ENCODE measurements at places on chromosomes 5 and 9. TPM values are rescaled to one million over a fixed set of nuclear protein-coding genes. Genes with fewer than 3 reads are reported as not detected.

GRCh38 chr9:95140821-95141220 lies 176.7 kb downstream of the FANCC start:
- no peak for DNase-seq

- no peak for DNase-seq
These were observed 578.7 kb upstream of the ZNF462 start for GRCh38 chr9:106284296-106284695.

- DNase-seq, result no peak
These were observed 87.6 kb upstream of the PLCXD3 start for GRCh38 chr5:41598011-41598410.

GRCh38 chr5:167217097-167217743 lies 1074.2 kb upstream of the WWC1 start:
- no peak for DNase-seq

DNA sequence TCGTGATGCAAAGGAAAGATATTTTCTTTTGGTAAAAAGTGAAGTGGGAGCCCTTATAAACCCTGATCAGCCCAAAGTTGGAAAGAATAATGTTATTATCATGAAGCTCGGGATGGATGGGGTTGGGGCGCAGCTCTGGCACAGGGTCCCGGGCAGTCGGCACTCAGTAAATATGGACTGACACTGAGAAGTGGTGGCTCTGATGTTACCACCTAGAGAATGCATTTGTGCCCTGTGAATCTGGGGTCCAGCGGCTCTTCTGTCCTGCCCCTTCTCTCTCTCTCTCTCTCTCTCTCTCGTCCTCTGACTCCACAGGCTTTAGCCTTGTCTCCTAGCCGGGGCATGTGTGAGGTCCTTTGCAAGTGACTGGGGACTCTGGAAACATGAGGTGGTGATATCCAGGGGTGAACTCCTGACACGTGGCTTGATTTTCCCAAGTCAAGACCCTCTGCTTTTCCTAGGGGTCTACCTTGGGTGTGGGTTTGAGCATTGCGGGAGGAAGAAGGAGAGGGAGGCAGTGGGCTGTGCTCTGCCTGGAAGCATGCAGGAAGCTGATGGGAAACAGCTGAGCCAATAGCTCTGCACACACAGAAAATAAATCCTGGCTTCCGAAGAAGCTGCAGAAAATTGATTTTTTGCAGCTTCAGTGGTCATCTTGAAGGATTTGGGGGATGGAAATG lies 162.7 kb downstream of the MACROH2A1 start:
- DNase-seq, result no peak

DNA sequence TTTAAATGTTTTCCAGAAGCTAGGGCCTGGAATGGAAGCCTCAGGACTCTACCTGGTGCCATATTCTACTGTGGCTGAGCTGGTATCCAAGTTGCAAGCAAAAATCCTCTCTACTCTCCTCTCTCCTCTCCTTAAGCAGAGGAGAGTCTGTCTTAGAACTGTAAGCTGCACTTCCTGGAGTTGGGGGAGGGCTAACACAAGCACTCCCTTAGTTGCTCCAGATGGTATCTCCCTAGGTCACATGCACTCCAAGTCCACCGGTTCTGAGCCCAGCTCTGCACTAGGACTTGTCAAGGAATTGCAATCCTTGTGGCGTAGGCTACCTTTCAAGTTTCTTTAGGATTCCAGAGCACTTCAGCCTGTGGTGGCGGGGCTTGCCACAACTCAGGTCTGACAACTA lies 513.9 kb upstream of the RGMB start:
- no peak for DNase-seq

GRCh38 chr5:140953234-140953633 lies 13.0 kb upstream of the PCDHAC2 start:
- no peak for DNase-seq

GRCh38 chr9:86282077-86282978 lies at the start of gene ISCA1:
Gene ISCA1, minus strand, starts transcription at chr9:86282538. Its CDS starts 80 bp downstream, at chr9:86282458.
- peak; percentile 96 for DNase-seq

DNA sequence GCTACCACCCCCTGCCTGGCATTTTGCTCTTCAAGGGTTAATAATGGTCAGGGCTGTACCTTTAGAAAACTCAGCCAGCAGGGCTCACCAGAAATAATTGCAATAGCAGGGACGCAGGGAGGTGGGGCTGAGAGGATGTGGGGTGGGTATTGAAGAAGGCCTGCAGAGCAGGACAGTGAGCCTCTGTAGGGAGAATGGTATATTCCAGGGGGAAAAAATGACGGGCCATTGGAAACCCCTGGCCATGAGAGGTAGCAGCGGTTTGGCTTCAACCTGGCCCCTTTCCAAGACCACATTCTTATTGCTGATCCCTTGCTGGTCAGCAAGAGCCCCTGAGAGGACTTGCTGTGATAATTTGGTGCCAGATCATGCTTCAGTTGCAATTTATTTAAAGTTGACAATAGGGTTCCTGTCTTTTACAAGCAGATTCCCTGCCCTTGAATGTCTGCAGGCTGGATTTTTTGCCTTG lies 36.7 kb upstream of the CTNNA1 start:
- no peak for DNase-seq

DNA sequence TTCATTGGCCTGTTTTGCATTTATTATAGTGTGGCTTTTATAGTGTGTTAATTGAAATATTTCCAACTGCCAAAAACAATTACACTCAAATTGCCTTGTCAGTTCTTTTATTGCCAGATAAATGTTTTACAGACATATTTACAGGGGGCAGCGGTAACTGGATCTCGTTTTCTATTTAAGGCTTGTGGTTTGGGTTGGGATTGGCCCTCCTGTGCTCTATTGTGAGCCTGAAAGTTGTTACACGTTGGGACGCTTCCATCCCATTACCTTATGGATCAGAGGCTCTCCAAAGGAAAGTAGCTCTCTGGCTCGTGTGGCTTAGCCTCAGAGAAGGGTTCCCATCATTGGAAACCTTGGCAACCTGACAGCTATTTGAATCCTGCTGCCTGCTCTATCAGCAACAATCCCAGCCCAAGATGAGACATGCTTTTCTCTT lies 20.8 kb downstream of the DNAI1 start:
- no peak for DNase-seq

DNA sequence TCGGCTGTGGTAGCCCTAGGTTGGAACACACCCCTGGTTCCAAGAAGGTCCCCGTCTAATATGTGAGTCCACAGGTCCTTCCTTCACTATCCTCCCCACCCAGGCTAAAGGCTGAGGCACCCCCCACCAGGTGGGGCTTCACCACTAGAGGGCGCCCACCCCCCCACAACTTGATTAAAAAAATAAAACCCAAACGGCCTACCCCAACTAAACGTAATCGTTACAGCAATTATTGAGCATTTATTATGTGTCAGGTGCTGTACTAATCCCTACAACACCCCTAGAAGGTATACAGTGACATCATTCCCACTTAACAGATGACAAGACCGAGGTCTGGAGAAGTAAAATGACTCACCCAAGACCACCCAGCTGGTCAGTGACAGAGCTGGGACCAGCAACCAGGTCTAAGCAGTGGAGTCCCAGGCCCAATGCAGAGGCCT lies 65.0 kb downstream of the FGF18 start:
- DNase-seq, result peak; percentile 46

GRCh38 chr9:5688109-5688508 lies 59.2 kb downstream of the RIC1 start:
- no peak for DNase-seq

DNA sequence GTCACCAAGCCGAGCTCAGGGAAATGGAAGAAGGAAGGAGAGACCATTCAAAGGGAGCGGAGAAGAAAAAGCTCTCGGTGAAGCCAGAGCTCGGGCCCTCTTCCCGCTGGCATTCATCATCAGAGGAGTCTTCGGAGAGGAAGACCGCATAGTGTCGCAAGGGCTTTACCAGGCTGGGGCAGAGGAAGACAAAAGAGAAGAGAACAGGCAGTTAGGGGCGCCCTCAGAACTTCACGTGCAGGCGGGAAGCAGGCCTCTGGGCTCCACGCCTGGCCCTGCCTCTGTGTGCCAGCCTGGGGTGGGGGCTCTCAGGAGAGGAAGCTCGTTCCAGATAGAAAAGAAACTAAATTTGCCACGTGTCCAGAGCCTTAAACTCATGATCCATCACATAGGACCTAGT lies 31.7 kb downstream of the CRB2 start:
- no peak for DNase-seq

GRCh38 chr9:124321416-124321815 lies 63.7 kb downstream of the NEK6 start:
- DNase-seq, result no peak

- no peak for DNase-seq
These were observed 17.3 kb downstream of the TCF7 start for GRCh38 chr5:134131578-134132350.

DNA sequence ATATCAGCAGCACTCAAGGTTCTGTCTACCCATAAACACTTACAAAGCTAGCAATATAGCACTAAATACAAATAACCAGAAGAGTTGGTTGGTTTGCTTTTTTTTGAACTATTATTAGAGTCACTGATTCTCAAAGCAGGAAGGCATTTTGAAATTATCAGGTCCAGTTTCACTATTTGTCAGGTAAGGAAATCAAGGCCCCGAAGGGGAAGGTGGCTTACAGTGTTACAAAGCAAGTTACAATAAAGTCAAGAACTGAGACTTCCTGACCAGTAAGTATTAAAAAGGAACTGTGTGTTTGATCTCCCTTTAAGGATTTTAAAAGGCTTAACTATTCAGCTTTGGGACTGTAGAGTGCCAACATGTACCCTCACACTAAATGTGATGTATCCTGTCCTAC lies 10.8 kb downstream of the C5orf15 start:
- no peak for DNase-seq

DNA sequence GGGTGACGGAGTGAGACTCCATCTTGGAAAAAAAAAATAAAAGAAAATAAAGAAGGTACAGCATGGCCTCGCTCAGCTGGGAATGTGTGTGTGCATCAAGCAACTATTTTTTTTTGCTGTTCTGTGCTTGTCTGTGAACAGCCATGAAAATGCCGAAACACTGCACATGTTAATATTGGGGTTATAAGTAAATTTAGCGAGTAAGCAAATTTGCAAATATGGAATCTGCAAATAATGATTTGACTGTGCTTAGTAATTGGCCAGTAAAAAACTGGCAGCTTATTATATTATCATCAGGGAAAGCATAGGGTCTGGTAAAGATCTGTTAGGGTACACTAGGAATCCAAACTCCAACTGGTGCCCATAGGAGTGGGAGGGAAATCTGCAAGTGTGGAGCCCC lies 278.1 kb upstream of the KLF4 start:
- DNase-seq, result no peak

DNA sequence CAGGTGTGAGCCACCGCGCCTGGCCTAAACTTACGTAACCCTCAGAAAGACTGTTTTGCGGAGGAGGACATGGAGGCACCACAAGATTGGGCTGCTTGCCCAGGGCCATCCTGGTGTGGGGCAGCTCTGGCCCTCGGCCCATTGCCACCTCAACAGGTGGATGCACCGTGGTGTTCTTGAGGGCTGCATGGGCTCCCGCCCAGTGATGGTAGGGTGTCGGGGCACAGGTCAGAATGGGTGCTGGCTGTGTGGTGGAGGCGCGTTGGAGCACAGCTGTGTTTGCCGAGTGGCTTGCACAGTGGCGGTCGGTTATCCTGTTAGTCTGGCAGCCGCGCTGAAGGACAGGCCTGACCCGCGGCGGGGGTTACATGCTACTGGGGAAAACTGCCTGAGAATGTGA lies 196.9 kb downstream of the CACNA1B start:
- no peak for DNase-seq

DNA sequence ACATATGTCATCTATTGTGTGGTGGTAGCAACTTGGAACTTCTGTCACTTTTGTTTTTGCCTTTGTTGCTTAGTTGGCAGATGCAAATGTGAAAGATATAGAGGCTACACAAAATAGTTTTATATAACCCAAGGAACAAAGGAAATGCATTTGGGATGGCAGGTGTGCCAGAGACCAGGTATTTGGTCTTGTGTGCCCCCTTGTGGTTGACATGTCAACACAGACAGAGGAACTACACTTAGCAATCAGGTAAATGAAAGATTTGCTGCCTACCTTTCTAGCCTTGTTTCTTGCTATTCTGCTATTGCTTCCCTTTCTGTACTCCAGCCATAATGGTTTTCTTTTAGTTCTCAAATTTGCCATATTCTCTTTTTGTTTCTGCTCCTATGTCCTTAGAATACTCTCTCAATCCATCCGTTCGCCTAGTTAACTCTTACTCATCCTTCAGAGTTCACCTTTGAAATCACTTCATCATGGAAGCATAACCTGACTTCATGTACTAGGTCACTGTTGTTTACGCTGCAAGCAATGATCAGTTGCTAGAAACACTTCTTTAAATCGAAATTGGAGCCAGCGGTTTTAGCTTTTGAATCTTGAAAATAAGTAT lies 119.5 kb downstream of the TRPM3 start:
- DNase-seq, result no peak

DNA sequence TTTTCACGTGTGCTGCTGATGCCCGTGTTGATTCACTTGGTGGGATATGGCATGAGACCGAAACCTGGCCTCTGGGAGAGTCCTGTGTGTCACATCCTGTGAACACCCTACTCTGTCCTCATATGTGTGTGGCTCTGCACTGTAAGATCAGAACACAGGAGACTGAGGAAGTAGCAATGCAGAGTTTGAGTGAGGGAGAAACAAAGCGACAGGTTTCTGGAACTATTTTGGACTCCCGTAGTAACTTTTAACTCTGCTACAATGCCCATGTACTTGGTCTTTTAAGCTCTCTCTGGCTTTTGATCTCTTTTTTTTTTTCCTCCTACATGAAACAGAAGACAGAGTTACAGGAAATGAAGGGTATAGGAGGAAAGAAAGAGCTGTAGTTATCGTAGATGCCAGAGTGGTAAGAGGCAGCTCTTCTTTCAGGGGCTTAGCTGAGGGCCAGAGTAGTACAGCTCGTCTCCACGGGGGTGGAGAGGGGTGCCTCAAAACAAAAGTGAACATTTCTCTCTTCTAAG lies 26.6 kb downstream of the GRAMD2B start:
- DNase-seq, result peak; percentile 77

GRCh38 chr5:17216176-17216973 lies 1.1 kb upstream of the BASP1 start:
- peak; percentile 42 for DNase-seq

- no peak for DNase-seq
These were observed 28.6 kb upstream of the MEIKIN start for GRCh38 chr5:131974016-131974415.

- no peak for DNase-seq
These were observed 150.9 kb downstream of the ISOC1 start for GRCh38 chr5:129245489-129245888.

- DNase-seq, result no peak
These were observed 19.6 kb upstream of the TNFAIP8 start for GRCh38 chr5:119336262-119336661.

The RNF224 gene
- total RNA-seq, result 0.20 TPM

The FOXD4L3 gene
- not detected for total RNA-seq

The SPINK7 gene
- not detected for total RNA-seq

The C7 gene
- total RNA-seq, result not detected

The FOXD4L6 gene
- not detected for total RNA-seq

The GARIN3 gene
- total RNA-seq, result not detected

The GNPDA1 gene
- total RNA-seq, result 32.1 TPM

The RLN1 gene
- 2.2 TPM for total RNA-seq

The GCNT4 gene
- total RNA-seq, result 1.6 TPM

The CAPSL gene
- not detected for total RNA-seq

The PCDHGB6 gene
- not detected for total RNA-seq

The PLCXD3 gene
- not detected for total RNA-seq

The SMARCA2 gene
- total RNA-seq, result 207 TPM

The NUP188 gene
- total RNA-seq, result 65.8 TPM

The PDE6A gene
- total RNA-seq, result not detected
